Substantia nigra (tissue), 51 donors: ENCODE measurements at places on chromosomes 5 and 9.

DNA sequence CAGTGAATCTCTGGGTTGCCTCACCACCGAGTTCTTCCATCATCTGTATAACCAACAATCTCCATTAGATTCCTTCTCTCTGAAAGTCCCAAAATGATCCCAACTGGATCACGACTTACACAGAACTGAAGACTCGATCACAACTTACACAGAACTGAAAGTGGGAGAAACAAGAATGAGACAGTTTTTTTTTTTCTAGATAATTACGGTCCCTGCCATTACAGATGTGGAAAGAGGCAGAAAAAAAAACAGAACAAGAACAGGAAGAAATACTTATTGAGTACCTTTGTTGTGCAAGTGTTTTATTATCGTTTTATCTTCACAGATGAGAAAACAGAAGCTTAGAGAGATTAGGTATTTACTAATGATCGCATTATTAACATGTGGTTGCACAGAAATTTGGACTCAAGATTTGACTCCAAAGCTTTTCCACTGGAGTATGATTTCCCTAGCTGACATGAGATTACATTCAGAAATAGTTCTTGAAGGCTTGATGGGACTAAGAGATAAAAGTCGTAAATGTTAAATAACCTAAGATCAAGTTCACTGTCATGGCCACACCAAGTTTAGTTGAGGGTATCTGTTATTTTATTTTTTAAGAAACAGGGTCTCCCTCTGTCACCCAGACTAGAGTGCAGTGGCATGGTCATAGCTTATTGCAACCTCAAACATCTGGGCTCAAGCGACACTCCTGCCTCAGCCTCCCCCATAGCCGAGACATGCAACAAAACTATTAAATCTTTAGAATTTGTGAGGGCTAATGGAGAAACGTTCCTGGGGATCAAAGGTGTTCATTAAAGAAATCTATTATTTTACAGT lies 8.9 kb downstream of the PLK2 start:
- DNase-seq: no peak

GRCh38 chr9:110115341-110115820 lies 92.6 kb downstream of the C9orf152 start:
- no peak for DNase-seq

DNA sequence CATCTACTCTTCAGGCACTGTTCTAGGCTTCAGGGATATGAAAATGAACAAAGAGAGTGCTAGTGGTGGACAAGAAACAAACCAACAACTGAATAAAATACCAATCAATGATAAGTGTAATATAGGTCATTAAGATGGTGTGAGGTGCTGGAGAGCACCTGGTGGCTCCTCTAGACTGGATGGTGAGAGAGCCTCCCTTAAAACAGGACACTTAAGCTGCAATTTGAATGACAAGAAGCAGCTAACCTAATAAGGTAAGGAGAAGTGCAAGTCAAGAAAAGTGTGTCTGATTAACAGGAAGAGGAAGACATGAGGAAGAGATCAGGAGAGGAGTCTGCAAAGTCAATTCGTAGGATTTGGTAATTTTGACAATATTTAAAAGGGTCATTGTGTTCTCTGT lies 23.1 kb downstream of the JAKMIP2 start:
- no peak for DNase-seq

DNA sequence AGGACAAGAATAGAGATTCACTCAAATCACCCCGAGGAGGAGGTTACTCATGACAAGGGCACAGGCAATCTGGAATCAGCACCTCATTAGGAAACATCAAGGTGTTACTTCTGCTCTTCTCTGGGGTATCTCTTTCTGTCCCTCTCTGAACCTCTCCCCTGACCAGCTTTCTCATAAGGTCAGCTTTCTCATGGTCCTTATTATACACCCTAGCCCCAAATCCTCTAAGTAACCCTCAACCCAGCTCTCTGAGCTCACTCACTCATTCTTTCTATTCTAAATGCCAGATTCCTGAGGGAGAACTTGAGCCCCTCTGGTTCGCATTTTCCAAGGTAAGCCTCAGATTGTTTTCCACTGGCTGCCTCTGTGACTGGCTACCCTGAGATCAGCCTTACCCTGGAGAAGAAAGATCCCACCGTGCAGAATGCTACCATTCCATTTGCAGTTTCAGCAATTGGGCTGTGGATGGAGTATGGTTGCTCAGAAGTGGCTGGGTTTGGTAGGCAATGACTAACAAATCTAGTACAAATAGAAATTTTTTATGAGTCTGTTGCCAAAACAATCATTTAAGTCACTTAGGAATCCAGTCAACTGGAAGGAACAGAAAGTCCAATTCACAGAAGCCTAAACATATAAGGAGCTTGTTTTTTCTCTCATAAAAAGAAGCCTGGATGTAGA lies 9.0 kb upstream of the TIMD4 start:
- no peak for DNase-seq

GRCh38 chr5:178069909-178070308 lies 43.4 kb upstream of the N4BP3 start:
- DNase-seq: no peak

- DNase-seq: no peak
These were observed 85.2 kb upstream of the TNC start for GRCh38 chr9:115202960-115203751.

- no peak for DNase-seq
These were observed 292.8 kb downstream of the ARHGEF28 start for GRCh38 chr5:73918791-73919221.

DNA sequence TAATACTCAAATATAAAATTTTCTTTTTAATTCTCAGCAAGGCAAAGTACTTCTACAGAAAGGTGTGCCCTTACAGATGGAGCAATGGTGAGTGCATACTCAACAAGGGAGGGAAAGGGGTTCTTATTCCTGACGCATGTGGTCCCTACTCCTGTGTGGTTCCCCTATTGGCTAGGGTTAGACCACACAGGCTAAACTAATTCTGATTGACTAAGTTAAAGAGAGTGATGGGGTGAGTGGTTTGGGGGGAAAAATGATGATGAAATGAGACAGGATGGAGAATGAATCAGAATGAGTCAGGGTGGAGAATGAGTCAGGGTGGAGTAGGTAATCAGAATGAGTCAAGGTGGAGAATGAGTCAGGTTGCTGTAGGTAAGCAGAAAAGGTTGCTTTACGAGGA lies 22.9 kb upstream of the HMGCS1 start:
- no peak for DNase-seq

DNA sequence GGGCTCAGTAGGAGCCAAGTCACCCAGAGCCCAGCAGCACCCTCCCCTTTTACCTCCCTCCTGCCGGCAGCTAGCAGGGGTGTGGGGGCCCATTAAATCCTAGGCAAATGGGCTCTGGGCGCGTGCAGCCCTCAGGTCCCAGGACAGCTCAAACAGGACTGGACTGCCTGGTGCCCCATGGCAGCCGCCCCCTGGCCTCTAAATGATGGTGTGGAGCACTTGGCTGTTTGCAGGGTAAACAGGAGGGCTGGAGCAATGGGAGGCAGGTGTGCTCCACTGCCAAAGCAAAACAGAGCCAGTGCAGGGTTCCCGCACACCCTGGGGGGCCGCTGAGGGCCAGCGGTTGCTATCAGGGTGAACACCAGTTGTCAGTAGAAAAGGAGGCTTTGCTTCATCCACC lies 55.9 kb upstream of the C5orf58 start:
- DNase-seq: no peak

DNA sequence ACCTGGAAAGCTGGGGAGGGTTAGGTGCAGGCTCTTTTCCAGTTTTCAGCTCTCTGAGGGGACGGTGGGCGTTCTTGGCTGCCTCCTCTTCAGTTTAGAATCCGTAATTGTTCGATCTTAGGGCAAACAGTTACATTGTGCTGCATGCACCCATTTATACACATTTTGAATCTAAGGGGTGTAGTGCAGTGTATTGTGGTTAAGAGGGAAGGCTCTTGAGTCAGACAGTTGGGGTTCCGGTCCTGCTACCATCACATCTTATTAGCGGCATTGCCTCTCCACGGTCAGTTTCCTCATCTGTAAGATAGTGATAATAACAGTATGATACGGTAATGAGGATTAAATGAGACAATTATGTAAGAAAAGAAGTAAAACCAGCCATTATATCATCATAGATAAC lies 625 bp downstream of the EXOSC2 start:
- DNase-seq: no peak

GRCh38 chr9:72633966-72634365 lies 112.6 kb downstream of the TMC1 start:
- no peak for DNase-seq

GRCh38 chr5:50623666-50624065 lies 42.8 kb upstream of the PARP8 start:
- DNase-seq: no peak

- no peak for DNase-seq
These were observed 2177.9 kb upstream of the C9orf72 start for GRCh38 chr9:29751226-29751625.

- no peak for DNase-seq
These were observed 580.5 kb downstream of the TLE1 start for GRCh38 chr9:81108821-81109220.

DNA sequence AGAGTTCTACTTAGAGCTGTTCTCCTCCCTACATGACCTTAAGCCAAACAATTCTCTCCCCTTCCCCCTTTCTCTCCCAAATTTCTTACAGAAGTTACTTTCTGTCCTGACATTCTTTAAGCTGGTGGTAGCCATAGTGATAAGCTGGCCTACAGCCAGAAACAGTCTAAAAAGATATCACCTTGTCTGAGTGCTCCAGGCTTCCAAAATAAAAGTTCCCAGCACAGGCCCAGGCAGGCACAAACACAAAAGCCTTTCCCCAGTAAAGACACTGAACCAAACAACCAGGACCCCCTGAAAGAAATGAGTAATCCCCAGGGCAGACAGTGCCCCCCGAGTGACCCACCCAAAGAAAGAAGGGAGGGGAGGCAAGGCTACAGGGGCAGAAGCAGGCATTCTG lies 19.2 kb downstream of the SIL1 start:
- DNase-seq: no peak

DNA sequence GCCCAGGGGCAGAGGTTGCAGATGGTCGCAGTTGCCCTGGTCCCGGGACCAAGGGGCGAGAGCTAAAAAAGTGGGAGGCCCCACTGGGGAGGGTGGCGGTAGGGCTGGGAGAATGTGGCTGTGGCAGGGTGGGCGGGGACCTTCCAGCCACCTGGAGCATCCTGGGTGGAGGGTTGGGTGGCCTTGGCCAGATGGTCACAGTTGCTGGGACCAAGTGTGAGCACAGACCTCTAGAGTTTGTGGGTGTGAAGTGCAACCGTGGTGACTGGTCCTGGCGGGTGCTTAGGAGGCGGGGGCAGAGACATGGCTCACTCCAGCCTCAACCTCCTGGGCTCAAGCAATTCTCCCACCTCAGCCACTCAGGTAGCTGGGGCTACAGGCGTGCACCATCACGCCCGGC lies 5.7 kb upstream of the TRAF2 start:
- DNase-seq: no peak
